Fibroblast of upper back skin (primary cell): ENCODE measurements at places on chromosomes 4 and X.
A peak's percentile ranks its signal among the peaks of the same experiment; 100 is the strongest.

GRCh38 chrX:134957836-134958235 lies 33.0 kb upstream of the SMIM10 start:
- DNase-seq: no peak

DNA sequence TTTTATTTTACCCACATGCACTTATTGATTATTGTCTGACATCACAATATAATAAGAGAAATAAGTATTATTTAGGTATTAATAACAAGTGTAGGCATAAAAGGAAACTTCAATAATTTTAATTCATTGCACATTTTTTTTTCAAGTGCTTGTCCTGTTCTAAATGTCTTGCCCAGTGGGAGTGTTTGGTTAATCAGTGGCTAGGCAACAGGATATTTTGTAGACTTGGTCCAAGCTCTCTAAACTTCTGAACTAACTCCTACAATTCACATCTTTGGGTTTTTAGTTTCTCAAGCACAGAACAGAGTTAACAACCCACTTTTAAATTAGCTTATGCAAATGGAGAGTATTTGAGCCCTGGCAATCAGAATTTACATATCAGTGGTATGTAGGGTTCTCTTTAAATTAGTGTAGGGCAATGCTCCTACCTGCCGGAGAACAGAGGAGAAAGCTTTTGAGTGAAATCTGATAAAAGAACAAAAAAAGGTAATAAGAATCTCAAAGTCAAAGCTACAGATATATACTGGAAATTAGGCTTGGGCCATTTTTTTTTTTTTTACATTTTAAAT lies 353.5 kb downstream of the ADGRL3 start:
- DNase-seq: no peak

DNA sequence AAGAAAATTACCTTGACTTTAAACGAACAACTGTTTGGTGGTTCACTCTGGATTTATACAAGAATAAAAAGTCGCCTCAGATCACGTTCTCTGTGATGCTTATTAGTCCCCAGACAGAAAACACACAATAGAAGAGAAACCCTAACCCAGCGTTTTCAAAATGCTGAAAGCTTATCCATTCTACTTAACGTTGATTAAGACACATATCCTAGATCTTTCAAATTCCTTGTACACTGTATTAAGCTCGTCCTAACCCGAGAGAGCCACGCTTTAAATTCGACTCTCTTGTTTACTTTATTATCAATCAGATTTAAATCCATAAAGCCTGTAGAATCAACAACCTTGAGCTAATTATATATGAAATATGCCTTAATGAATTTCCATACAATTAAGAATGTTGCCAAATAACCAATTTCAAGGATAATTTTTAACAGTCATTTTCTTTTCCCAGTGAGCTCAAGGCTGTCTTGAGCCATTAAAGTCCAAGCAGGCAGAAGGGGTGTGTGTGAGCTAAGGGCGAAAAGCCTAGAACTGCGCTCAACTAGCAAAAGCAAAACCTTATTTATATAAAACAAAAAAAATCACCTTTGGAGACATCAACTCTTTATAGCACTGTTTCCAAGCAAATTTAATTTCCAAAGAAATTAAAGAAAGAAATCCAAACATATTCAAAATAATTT lies 981 bp upstream of the PITX2 start:
- DNase-seq: no peak

- no peak for DNase-seq
These were observed 95.9 kb upstream of the STX18 start for GRCh38 chr4:4637710-4638109.

GRCh38 chr4:101183221-101183620 lies 164.1 kb downstream of the PPP3CA start:
- no peak for DNase-seq

DNA sequence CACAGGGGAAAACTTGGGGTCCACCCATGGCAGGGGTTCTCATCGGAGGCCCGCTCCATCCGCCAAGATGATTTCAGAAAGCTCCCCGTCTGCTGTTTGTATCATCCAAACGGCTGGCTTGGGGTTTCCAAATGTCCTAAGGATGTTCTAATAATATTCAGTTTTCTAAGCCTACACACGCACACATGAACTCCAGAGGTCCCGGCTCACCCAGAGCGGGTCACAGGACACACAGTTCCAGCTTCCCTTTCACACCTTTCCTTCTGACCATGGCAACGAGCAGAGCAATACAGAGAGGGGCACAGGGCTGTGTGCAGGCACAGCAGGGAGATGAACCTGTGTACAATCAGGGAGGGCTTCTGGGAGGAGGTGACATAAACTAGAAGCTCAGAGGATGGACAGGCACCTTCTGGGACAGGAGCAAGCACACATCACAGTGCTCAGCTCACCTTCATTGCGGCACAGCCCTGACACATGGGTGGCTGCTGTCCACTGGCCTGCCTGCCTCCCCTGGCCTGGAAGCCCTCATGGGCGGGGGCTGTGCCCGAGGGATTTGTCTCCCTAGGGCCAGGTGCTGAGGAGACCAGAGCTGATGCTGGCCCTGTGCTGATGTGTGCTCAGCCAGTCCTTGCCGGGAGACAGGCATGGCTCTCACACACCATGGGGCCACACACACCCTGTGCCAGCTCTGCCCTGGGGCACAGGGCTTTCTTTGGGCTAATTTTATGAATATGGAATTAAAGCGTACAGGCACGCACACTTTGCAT lies 44.8 kb downstream of the ABLIM2 start:
- DNase-seq: no peak

- DNase-seq: no peak
These were observed 12.9 kb downstream of the GPRIN3 start for GRCh38 chr4:89294573-89295269.

- DNase-seq: no peak
These were observed 8.6 kb downstream of the MAGEA4 start for GRCh38 chrX:151921292-151921691.

- DNase-seq: no peak
These were observed 30.7 kb upstream of the SPON2 start for GRCh38 chr4:1203026-1203616.

GRCh38 chrX:120358737-120359456 lies 3.0 kb upstream of the ATP1B4 start:
- no peak for DNase-seq

- peak; percentile 5 for DNase-seq
These were observed 37.9 kb upstream of the NKAP start for GRCh38 chrX:119981286-119982070.

DNA sequence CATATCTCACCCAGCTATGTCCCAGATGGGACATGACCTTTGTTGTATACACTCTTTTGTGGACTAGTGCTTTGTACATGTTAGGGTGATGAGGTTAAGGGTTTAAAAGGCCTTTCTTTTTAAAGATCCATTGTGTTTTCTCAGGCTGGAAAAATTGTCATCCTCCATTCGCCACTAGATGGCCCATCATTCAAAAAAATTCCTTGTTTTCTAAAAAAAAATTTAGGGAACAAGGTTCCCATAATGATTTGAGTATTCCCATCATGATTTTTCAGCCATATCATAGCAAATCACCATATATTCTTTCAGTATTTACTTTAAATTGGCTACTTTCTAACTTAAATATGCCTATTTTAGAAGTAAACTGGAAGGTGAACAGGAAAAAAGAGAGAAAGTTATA lies 91.9 kb upstream of the TMEM164 start:
- no peak for DNase-seq

GRCh38 chr4:24197955-24198354 lies 308.1 kb upstream of the PPARGC1A start:
- no peak for DNase-seq

DNA sequence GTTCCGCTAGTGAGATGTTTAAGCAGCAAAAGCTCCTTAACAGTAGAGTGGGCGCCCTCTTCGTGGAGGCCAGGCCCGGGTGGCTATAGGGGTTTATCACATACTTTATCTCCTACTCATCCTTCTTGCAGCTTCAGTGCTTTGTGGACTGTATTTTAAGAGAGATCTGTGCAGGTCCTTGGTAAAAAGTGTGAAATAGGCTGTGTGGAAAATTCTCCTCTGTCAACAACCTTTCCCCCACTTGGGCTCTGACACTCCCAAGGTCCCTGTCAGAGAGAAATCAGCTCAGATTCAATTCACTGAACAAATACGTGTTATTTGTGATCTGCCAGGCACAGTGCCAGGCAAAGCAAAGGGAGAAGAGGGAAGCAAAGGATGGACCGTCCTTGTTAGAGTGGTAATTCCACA lies 214.3 kb upstream of the PPARGC1A start:
- peak; percentile 59 for DNase-seq
